NCI-H526 treated with DMSO at 0.1 percent for 48 hours (cell line): ENCODE measurements at places on chromosomes 1 and 21.

- no peak for DNase-seq
Observed at GRCh38 chr1:145997016-145997717, 788 bp upstream of the TXNIP start.

DNA sequence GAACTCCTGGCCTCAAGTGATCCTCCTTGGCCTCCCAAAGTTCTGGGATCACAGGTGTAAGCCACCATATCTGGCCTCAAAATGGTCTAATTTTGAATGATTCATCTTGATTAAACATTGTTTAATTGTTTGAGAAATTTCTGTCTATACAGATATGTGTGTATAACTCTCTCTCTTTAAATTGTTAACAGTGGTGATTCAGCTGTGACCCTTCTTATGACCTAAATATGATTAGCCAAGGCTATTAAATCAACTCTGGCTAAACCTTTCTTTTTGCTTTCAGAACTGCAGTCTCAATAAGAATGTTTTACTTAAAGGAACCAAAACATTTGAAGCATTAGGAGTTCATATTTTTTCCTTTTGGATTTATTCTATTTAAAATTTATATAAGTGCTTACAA, 19.2 kb upstream of the B3GALT5 start:
- no peak for DNase-seq

DNA sequence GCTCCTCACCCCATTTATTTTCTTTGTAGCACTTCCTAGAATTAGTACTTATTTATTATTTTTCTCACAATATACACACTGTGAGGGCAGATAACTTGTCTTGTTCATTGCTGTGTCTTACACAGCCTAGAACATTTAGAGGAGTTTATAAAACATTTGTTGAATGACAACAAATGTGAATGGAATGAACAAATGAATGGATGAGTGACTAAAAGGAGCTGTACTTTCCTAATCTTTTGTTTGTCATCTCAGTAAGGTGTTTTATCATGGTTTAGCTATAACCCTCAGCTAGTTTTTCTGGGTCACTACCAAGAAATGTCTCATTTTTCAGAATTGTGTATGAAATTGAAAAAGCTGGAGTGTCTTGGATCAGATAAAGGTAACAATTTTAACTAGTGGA, 239.3 kb upstream of the KCNK2 start:
- no peak for DNase-seq

DNA sequence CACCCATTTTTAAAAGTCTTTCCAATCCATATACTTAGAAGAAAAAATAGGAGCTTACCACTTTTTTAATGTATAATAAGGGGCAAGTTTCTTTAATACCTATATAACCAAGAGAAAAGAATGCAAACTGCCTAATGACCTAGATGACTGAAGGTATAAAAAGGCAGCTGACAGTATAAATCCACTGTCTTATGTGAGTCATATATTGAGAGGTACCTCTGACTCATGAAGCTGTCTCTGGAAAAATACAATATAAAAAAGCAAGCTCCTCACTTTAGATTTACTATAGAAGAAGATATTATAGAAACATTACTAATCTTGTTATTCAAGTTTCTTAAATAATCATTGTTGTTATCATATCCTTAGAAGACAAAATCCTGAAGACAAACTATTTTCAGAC, 144.2 kb downstream of the VAV3 start:
- no peak for DNase-seq

- DNase-seq: no peak
Observed at GRCh38 chr1:3166206-3166918, 97.4 kb downstream of the PRDM16 start.

GRCh38 chr1:9551984-9552383, 12.7 kb downstream of the SLC25A33 start:
- DNase-seq: no peak

GRCh38 chr1:3021233-3021671, at the start of gene ACTRT2:
Gene ACTRT2, plus strand, starts transcription at chr1:3021467. Its CDS starts 220 bp downstream, at chr1:3021687.
- no peak for DNase-seq

DNA sequence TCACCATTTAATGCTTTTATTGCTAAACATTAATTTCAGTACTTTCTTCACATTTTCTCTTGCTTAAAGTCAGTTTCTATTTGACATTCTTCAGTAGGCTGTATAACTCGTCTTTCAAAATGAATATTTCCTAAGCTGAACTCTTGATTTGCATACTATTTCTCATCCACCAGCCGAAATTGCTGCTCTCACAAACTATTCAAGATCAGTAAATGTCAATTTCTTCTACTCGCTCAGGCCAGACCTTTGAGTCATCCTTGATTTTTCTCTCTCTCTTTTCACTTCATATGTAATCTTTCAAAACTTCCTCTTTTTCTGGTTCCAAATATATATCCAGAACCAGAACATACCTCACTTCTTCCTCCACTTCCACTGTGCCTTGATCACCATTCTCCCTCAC, 990.0 kb downstream of the KCNT2 start:
- DNase-seq: no peak

DNA sequence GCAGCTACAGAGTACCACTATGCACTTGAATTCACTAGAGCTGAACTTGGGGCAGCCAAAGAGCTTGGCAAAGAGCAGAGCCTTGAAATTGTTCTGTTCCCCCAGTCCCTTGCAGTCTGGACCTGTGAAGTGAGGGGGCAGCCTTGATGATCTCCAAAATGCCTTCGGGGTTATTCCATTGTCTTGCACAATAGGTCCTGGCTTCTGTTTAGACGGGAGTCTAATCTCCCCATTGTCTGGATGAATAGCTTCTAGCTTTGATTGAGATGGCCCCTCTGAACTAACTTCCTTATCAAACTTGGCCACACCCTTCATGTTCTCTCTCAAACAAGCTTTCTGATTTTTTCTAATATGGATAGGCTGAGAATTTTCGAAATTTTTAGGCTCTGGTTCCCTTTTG, 72.6 kb downstream of the PGM1 start:
- no peak for DNase-seq

DNA sequence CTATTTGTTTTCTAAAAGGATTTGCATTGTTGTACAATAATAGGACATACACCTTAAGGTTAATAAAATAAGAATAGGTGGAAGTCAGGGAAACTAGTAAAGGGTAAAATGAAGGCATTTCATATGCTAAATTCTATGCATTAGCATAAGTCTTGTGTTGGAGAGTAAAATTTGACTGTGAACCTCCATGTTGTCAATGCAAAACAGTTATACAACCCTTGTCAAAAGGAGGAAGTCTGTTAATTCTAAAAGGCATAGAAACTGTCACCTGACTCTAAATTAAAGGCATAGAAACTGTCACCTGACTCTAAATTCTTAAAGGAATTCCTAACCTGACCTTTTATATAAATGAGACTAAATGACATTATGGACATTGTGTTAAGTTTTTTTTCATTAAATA, 291.8 kb downstream of the OLFM3 start:
- DNase-seq: peak; percentile 15

GRCh38 chr1:72086394-72086793, 195.9 kb downstream of the NEGR1 start:
- no peak for DNase-seq

DNA sequence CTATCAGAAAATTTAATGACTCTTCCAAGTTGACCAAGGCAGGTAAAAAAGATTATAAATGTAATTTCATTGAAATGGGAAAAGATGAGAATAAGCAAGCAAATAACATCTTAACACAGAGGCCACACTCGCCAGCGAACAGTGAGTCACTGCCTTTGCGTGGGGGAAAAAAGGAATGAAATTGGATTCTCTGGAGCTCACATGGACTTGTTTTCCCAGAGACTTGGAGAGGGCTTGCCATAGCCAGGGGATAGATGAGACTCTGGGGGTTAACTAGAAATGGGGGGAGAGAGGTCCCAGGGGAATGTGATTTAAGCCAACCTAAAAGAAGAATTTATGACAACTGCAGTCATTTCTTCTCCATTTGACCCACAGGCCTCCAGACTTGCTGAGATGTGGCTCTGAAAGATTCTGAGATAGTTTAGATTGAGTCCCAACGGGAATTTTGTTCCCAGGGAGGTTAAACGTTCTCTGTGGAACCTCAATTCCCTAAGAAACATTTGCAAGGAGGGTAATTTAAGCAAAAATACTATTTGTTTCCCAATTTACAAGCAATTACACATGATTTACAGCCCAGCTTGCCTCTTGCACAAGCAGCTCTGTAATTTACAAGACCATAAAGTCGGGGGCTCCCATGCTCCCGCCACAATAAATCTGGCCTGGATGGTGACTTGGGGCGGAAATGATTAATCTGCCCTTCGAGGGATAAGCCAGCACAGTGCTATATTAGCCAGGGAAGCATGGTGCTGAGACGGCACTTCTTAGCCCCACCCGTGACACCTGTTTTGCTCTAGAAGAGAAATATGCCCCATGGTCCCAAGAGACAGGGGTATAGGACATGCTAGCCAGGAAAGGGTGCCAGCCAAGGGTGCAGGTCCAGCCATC, 68.8 kb downstream of the GRIK3 start:
- DNase-seq: no peak

- peak; percentile 6 for DNase-seq
Observed at GRCh38 chr1:9101510-9102146, 27.3 kb downstream of the GPR157 start.

- peak; percentile 40 for DNase-seq
Observed at GRCh38 chr1:156438278-156438987, 62.1 kb downstream of the MEF2D start.

DNA sequence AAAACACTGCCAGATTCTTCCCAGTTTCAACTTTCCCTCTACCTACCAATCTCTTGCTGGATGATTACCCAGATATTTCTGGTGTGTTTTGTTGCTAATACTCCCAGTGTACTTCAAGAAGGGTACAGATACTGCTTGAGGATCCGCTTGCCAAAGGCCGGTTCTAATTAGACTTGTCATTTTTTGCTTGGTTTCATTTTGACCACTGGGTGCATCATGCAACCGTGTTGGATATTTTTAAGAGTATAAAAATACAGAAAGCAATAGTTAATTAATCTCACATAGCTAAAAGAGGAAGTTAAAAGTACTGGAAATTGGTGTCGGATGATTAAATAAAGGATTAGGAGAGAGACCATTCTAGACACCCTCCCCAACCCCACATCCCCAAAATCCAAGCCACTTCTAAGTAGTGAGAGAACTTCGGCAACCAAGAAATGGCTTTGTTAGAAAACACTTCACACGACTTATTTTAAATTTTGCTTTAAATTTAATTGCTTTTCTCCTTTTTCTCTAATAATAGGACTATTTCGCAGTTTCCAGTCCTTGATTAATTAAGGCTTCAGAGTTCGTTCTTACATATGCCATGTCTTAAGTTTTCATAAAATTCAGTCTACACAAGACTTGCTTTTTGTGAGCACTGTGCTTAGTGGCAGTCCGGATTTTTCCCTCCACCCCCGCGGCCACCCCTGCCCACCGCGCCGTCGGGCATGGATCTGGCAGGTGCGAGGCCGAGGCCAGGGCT, 2.5 kb upstream of the CDKN2C start:
- DNase-seq: no peak

- DNase-seq: peak; percentile 31
Observed at GRCh38 chr1:153277852-153278251, 18.4 kb downstream of the LORICRIN start.

GRCh38 chr1:61743431-61743705, 1.1 kb downstream of the PATJ start:
- no peak for DNase-seq

- DNase-seq: no peak
Observed at GRCh38 chr1:145947551-145947950, 10.3 kb downstream of the LIX1L start.

- DNase-seq: no peak
Observed at GRCh38 chr1:19229229-19229628, 19.2 kb upstream of the UBR4 start.

GRCh38 chr1:75693551-75693950, 31.0 kb upstream of the ACADM start:
- no peak for DNase-seq

DNA sequence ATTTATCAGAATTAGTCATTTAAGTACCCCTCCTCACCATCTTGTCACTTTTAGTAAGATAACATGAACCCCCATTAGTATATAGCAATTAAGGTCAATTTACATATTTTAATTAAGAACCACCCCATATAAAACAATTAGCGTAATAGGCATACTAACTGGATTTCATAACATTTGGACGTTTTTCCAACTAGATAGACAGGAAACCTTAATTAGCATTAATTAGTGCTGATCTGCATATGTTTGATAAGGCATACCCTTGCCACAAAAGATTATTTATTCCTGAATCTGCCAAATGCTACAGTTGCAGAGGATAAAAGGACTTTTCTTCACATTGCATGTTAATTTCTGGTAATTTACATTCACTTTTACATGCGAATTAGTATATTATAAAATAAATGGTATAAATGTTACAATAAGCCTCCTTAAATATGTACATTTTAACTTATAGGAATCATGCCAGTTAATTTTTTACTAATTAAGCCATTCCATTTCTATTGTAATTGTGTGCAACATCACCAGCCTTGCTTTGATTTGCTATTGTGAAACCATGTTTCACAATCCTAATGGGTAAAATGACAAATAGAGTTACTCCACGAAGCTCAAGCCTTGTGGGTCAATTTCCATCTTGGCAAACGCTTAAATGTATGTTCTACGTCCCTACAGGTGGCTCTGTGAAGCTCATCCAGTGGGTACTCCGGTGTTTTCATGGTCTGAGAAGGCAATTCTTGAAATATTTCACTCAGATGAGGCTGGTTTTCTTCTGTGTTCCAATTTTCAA, 469.6 kb downstream of the DPYD start:
- no peak for DNase-seq

DNA sequence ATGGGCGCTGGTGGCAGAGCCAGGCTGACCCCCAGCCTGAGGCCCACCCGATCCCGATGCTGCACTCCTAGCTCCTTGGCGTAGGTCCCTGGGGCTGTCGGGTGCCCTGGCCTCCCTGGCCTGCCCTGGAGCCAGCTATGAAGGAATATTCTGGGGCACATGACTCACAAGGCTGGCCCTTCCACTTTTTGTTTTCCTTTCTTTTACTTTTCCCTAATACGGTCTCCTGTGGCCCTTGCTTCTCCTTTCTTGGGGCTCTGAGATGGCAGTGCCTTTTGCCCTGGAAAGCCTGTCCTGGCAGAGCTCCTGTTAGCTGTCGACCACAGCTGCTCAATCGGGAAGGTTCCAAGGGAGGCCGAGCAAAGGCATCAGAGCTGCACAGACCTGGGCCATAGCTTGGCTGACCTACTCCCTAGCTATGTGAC, 22.1 kb downstream of the ARHGEF10L start:
- DNase-seq: no peak

DNA sequence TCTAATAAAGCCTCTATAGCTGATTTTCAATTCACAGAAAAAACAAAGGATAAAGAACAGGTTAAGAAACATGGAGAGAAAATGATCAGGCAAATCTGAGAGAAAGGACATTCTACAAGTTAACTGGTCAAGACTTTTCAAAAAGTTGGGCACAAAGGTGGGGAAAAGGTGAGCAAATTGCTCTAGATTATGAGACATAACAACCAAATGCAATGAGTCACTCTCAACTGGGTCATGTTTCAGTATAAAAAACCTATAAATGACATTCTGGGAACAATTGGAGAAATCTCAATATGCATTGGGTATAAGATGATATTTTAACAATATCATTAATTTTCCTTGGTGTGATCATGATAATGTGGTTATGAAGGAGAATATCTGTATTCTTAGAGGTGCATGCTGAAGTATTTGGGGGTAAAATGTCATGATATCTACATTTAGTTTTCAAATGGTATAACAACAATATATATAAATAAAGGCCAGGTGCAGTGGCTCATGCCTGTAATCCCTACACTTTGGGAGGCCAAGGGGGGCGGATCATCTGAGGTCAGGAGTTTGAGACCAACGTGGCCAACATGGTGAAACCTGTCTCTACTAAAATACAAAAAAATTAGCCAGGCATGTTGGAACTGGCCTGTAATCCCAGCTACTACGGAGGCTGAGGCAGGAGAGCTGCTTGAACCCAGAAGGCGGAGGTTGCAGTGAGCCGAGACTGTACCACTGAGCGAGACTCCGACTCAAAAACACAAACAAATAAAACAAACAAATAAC, 27.0 kb downstream of the ANKRD13C start:
- DNase-seq: no peak
